NAMALWA (cell line): ENCODE measurements at places on chromosomes 12 and 14.

DNA sequence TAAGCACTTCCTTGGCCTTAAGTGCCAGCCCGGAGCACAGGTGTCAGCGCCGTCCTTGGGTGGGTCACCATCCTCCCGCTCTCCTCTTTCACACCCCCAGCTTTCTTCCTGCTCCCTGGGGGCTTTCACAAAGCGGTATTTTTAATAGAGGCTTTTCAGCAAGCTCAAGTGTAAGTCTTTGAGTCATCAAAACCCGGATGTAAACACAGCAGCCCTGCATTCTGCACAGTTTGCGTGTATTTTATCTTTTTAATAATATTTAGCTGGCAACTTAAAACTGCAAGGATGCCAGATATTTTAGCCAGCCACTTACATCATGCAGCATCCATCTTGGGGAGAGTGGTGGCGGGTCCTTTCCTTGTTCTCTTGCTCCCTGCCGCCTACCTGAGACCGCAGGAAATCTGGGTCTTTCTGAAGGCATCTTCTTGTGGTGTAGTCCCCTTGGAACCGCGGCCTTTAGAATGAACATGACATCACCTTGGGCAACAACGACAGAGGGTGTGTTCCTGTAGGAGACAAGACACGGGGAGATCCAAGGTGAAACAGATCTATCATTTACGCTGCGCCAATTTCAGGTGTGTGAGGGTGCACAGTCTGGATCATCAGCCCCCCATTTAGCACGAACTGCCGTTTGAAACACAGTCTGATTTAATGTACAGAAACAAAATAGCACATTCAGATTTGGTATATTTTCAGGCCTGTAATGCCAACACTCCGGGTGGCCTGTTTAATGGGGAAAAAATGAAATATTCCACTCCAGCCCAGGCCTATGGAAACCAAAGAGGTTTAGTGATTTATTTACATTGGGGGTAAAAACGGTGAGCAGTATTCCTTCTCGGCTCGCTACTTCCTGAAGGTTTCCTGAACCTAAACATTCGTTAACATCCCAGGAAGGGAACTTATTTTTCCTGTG, 12.5 kb upstream of the IRF2BPL start:
- no peak for DNase-seq

DNA sequence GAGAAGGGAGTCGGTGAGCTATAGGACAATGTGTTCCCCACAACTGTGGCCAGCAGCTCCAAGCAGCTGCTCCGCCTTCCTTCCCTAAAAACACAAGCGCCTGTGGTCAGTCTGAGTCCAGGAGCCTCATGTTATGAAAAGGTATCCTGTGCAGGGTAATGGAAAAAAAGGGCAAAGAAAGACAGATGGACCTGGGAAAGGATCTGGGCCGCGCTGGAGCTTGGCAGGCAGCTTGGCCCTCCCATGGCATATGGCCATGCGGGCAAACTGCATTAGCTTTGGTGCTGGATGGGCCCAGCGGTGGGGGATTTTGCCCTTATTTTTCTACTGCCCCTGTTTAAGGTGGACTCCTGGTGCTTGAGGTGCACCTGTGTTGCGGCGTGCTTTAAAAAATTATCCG, 23.7 kb upstream of the CHST11 start:
- no peak for DNase-seq

DNA sequence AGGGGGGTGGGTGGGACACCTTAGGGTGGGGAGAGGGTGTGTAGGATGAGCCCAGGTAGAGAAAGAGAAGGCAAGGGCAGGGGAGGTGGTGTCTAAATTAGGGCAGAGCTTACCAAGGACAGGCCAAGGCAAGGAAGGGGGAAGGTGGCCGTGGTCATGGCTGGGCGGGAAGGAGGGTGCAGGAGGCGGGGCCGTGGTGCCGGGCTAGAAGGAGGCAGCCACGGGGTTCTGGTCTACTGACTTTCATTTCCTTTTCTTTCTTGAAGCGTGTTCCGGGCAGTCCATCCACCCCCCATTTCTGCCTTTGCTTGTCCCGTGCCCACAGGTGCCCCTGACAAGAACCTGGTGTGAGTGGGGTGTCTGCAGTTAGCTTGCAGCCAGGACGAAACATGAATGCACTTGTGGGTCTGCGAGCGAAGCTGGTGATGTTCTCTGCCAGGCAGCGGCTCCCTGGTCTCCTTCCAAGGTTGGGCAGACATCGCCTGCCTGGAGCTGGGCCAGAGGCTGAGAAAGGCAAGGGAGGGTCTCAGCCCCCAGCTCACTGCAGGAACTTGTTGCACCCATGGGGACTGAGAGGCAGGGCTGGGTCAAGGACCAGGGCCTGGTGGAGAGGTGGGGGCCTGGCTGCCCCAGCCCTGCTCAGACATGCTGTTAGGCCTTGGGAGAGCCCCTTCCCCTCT, 58.2 kb downstream of the KIF26A start:
- no peak for DNase-seq

DNA sequence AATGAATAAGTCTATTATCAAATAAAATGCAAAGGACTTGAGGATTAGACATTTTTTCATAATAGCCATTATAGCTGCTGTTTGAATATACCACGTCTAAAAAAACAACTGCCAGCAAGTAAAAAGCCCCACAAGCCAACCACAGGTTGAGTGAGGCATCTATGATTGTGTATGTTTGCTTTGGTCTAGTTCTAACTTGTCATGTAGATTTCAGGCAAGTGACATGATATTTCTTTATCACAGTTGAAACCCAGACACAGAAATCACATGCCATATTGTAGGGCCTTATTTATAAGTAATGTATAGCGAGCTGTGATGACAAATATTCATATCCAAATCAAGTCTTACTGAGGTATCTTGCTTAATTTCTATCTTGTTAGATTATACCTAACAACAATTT, 225.8 kb downstream of the EMP1 start:
- no peak for DNase-seq

DNA sequence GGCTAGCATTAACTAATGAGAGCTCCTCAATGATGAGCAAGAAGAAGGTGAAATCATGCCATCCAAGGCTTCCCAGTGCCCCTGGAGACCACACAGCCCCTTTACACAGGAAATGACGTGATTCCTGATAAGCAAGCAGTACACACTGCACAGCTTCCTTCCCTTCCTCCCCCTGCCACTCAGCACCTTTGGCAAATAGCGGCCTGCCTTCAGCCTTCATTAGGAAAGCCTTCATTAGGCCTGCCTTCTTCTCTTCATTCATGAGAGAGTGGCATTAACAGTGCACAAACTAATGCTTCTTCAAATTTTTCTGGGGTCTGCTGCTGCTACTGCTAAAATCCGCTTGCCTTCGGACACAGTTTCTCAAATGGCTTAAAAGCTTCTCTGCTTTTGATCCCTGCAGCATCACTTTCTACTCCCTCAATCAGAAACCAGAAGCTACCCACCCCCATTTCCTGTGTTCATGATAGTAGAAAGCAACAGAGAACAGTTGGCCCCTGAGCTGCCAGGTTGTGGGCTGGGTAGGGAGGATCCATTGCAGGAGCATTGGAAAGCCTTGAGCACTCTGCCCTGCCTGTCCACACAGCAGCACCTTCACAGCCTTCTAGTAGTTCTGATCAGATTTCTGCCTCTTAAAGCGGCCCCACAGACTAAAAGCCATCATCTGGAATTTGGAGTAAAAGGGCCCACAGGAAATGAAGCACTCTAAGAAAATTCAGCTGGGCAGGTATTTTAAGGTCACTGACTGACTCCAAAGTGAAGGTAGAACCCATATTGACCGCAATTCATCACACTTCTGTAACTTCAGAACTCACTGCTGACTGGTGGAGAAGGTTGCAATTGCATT, 103.8 kb upstream of the ETV6 start:
- peak; percentile 73 for DNase-seq
